ENCODE measurements at places on chromosomes 13 and 19. TPM values are rescaled to one million over a fixed set of nuclear protein-coding genes. Genes with fewer than 3 reads are reported as not detected.

DNA sequence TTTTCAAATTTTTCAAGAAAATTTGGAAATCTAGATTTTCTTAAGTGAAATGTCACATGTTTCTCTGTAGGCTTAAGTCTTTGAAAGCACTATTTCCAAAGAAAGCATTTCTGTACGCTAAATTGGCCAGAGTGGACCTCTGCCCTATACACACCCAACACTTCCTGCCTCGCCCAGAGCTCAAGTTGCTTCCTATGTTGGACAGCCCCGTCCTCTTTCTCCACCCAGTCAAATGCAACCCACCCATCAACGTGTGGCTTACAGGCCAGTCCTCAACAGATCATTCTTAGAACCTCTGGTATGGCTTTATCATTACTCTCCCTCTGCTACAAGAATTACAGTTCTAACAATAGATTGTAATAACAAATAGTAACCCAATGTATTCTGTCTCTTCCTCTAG, 24.2 kb downstream of the KLF12 start:
- DNase-seq = no peak

The POU2F2 gene
- 1.5 TPM for total RNA-seq

DNA sequence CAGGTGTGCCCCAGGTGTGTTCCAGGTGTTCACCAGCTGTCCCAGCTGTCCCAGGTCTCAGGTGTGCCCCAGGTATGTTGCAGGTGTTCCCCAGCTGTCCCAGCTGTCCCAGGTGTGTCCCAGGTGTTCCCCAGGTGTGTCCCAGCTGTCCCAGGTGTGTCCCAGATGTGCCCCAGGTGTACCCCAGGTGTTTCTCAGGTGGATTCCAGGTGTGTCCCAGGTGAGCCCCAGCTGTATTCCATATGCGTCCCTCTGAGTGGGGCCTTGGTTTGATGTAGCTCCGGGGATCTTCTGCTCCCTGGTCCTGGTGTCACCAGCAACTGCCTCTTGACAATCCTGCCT, 719 bp upstream of the GRK1 start:
- DNase-seq = no peak

The ZNF567 gene
- total RNA-seq = 5.7 TPM

DNA sequence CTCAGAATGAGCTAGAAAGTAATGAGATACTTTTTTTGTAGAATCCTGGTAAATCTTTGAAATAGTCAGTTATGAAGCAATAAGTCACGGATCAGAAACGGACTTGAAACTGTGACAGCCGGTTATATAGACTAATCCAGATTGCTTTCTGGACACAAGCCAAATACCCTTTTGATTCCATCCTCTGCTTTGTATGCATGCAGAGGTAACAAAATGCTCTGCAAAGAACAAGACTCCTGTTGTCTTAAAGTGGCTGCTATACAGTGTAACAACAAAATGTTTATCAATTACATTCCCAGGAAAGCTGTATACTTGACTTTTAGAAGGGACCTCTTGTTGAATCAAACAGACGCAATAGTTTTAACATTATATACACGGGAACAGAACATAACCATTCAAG, 66.5 kb upstream of the STARD13 start:
- no peak for DNase-seq

GRCh38 chr13:24153347-24153746, 7.2 kb upstream of the SPATA13 start:
- no peak for DNase-seq

DNA sequence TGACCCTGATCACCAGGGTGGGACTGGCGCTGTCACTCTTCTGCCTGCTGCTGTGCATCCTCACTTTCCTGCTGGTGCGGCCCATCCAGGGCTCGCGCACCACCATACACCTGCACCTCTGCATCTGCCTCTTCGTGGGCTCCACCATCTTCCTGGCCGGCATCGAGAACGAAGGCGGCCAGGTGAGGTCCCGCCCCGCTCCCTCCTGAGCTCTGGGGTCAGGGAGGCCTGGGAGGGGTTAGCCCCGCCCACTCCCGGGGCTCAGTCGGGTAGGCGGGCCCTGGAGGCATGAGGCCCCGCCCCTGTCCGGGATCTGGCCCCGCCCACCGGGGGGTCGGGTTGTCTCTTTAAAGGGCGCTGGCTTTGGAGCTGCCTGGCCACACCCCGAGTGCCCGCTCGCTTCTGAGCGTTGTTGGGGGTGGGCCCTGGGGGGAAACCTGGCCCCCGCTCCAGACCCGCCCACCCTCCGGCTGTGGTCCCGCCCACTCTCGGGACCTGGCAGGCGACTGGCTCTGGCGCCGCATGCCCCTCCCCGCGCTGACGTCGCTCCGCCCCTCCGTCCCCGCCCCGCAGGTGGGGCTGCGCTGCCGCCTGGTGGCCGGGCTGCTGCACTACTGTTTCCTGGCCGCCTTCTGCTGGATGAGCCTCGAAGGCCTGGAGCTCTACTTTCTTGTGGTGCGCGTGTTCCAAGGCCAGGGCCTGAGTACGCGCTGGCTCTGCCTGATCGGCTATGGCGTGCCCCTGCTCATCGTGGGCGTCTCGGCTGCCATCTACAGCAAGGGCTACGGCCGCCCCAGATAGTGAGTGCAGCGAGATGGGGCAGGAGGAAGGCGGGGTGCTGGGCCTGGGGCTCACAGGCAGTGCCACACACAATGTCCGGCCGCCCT, 13.1 kb downstream of the DDX39A start:
- peak; percentile 86 for DNase-seq

GRCh38 chr13:40275636-40276035, 390.8 kb downstream of the FOXO1 start:
- DNase-seq = peak; percentile 25

DNA sequence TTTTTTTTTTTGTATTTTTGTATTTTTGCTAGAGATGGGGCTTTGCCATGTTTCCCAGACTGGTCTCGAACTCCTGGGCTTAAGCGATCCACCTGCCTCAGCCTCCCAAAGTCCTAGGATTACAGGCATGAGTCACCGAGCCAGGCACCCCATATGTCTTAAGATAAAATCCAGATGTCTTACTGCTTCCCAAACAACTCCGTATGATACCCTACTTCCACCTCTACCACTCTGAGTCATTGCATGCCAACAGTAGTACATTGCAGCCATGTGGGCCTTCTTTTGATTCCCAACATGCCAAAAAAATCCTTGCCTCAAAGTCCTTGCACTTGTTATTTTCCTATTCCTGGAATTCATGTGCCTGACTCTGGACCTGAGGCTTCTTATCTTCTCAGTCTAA, 799.2 kb downstream of the GPC5 start:
- DNase-seq = no peak

The LYPD5 gene
- total RNA-seq = 0.76 TPM

GRCh38 chr13:110185696-110186095, 121.3 kb downstream of the COL4A1 start:
- peak; percentile 9 for DNase-seq

DNA sequence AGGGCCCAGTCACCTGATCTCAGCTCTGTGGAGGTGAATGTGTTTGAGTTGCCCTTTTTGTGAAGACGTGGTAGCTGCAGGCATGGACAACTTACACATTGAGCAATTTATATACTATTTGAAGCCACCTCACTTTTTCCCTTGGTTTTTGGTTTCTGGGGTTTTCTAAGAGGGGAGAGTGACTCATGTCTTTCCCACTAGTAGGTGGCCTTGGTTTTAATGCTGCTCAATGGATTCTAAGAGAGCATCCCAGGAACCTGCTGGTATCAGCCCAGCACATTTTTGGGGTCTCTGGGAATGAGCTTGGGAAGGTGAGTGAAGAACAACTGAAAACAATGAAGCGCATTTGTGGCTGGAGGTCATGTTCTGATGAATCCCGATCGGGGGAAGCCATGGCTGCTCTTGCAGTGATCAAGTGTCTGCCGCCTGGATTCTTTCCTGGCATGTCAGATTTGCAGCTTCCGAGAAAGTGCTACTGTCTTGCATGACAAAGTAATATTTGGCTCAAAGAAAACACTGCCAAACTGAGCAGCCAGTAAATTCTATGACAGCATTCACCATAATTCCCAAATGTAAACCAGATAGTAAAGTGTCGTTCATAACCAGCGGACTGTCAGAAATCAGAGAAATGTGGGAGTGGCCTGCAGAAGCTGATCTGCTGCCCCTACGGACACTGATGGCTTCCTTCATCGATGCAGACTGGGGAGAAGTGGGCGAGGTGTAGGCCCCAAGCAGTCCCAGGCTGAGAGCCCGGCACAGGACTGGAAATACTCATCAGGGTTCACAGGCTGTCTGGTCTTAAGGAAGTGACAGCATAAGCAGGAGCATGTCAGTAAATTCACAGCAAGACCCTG, 98.7 kb downstream of the COL4A2 start:
- DNase-seq = peak; percentile 90

The S1PR2 gene
- 24.9 TPM for total RNA-seq

DNA sequence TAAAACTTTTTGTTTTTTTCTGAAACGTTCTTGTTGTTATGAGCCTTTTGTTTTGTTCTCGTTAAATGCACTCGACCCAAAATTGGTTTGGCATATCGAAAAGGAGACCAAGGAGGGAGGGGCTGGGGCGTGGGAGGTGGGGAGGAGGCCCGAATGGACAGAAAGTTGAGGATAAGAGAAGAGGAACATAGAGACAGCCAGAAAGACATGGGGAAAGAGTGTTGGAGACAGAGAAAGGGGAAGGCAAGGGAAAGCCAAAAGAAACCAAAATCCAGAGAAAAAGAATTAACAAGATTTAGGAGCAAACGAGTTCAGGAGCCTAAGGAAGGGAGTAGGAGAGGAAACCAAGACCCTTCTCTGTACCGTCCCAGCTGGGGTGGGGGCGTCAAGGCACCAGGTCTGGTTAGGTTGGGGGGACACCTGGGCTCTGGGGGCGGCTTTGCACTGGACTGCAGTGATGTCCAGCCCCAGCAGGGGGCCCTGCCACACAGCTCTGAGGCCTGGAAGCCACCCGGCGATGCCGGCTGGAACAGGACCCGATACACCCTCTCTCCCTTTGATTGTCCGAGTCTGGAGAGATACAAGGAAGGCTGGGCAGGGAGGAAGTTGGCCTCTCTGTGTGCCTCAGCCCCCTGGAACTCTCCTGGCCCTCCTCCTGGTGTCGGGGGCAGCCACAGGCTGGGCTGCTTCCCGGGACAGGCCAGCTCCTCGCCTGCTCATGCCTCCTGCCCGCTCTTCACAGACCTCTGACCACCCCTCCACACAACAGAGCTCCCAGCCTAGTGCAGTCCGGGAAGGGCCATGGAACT, 11.6 kb upstream of the ASF1B start:
- DNase-seq = peak; percentile 84

- DNase-seq = no peak
These were observed 63.4 kb upstream of the KPNA3 start for GRCh38 chr13:49855930-49856329.

- no peak for DNase-seq
These were observed 78.4 kb downstream of the IRS2 start for GRCh38 chr13:109707742-109708617.

The SERPINE3 gene
- not detected for total RNA-seq

The AXL gene
- total RNA-seq = 401 TPM

The QPCTL gene
- total RNA-seq = 13.2 TPM

GRCh38 chr13:102870677-102871415, 25.0 kb downstream of the ERCC5 start:
- DNase-seq = peak; percentile 77

The ZNF805 gene
- 15.8 TPM for total RNA-seq

The SOX1 gene
- not detected for total RNA-seq

The SLC25A42 gene
- total RNA-seq = 7.3 TPM

DNA sequence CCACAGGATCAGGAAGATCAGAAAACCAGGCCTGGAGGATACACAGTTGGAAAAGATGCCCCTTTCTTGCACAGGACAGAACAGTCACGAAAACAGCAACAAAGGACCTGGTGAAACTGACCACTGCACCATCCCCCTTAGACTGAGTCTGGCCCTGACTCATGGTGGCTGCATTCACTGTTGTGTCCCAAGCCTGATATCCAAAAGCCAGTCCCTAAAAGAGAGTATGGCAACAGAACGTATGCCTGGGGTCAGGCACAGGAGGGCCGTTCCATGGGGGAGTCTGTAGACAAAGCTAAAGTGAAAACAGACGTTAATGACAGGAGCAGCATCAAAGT, 301.1 kb upstream of the NBEA start:
- DNase-seq = no peak

DNA sequence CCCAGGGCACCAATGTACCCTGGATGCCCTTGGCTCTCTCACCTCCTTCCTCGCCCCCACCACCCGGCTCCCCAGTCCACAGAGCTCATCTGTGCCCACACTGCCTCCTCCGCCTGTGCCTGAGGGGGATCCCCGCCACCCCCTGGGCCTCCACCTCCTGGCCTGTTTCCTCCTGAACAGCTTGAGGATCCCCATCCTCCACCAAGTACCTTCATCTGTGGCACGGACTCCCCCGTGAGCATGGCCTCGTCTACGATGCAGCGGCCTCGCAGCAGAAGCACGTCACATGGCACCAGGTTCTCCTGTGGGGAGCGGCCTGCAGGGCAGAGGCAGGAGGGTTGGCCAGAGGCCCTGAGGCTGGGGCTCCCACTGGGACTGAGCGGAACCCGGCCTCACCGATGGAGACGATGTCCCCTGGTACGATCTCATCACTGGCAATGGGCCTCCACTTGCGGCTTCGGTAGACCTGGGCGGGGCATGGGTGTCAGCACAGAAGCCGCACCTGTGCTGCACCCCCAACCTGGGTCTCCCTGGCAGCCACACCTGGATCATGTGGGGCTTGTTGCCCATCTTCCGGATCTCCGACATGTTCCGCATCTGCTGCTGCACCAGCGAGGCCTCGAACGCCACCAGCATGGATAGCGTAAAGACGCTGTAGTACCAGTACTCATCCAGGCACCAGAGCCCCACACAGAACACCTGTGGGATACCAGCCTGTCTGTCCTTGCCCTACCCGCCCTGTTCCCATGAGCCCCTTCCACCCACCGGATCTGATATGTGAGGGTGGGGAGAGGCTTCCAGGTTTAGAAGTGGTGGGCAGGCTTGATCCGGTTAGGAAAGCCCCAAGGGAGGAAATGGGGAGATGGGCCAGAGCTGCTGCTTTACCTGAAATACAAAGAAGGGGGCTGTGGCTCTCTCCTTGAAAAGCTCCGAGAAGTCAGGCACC, 6.8 kb downstream of the ATP13A1 start:
- no peak for DNase-seq

DNA sequence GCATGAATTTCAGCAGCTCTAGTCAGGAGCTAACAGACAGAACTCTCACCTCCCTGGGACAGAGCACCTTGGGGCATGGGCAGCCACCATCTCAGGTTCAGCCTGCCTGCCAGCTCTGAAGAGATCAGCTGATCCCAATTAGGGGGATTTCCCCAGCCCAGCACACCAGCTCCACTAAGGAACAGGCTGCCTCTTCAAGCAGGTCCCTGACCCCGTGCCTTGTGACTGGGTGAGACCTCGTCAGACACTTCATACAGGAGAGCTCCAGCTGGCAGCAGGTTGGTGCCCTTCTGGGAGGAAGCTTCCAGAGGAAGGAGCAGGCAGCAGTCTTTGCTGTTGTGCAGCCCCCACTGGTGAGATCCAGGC, 84.5 kb upstream of the UFM1 start:
- DNase-seq = no peak

GRCh38 chr13:39840201-39840600, 184.7 kb downstream of the COG6 start:
- no peak for DNase-seq

The SPRED3 gene
- total RNA-seq = 7.7 TPM

GRCh38 chr19:5949792-5950305, 28.1 kb downstream of the RANBP3 start:
- no peak for DNase-seq

The ACP7 gene
- not detected for total RNA-seq

Measured in GM23248 (cell line).